Hematopoietic multipotent progenitor cell treated with erythropoietin and hydrocortisone succinate and interleukin-3 and kit ligand, for 6 days (in vitro differentiated cells): ENCODE measurements at places on chromosomes 1 and 21.

GRCh38 chr1:233629305-233629935 lies 15.5 kb downstream of the KCNK1 start:
- no peak for DNase-seq

DNA sequence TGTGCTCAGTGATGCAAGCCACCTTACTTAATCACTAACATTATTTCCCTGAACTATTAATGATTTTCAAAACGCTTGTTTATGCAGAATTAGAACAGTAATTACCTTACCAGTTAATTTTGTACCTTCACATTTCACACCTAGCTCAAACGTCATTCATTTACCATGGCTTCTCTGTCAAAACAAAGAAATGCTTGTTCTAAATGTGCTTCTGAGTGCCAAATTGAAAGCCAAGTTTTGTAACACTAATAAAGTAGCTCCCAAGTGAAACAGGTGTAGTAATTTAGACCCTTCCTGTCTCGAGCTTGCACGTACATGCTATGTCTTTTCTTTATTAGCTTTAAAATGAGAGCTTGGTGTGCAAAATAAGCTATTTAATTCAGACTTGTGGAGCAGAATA lies 533.7 kb upstream of the PKN2 start:
- DNase-seq, result no peak

- DNase-seq, result no peak
Measured at GRCh38 chr1:57013522-57013921, 47.7 kb upstream of the C8B start.

DNA sequence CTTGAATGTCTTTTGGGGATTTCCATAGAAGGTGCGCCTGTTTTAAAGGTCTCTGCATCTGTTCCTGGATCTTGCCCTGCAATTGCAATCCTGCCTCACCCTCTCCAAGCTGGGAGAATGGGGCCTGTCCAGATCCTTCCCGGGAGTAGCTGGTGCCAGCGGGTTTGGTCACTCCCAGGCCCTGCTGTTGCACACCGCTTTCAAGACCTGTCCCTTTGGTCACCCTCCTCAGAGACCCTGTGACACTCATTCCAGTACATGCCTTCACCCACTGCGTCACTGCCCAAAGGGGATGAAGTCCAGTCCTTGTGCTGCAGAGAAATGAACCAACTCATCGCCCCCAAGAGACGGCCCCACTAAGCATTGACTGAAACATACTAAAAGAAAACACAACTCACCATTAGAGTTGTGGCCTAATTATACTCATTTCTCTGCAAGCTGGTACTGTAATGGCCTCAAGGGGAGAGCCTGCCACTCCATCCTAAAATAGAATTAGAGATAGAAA lies 1.9 kb upstream of the IRF2BP2 start:
- no peak for DNase-seq
